MV-4-11 (cell line): ENCODE measurements at places on chromosomes 2 and 18.

DNA sequence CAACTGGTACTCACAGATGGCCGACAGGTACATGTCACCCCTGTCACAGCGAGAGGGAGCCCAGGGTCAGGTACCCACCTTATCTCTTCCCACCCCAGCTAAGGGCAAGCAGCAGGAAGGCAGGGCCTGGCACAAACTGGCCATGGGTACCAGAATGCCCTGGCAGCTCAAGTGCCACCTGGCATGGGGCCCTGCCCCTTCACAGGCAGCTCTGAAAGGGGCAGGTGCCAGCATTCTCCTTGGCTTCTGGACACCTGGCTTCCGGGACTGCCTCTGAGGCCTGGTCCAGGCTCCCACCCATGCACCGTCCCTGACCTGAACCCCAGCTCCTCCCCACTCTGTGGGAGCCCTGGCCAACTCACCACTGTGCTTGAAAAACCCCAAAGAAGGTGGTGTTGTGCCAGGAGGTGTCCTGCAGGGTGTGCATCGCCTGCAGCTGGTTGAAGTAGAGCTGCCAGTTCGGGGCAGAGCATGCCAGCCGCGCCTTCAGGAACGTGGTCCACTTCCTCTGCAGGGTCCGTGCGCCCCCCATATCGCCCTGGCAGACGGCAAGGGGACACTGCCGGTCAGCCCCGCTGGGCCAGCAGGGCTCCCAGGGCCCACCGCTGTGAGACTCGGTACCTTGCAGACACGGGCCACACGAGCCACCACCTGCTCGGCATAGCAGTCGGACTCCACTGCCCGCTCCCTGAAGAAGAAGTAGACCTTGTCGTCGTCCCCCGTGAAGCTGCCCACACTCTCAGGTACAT lies 5.4 kb downstream of the SEMA4C start:
- no peak for DNase-seq

DNA sequence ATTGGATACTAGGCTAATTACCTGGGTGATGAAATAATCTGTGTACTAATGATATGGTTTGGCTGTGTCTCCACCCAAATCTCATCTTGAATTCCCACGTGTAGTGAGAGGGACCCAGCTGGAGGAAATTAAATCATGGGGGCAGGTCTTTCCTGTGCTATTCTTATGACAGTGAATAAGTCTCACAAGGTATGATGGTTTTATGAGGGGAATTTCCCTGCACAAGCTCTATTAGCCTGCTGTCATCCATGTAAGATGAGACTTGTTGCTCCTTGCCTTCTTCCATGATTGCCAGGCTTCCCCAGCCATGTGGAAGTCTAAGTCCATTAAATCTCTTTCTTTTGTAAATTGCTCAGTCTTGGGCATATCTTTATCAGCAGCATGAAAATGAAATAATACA lies 394.1 kb upstream of the SYT4 start:
- DNase-seq, result no peak

- peak; percentile 12 for DNase-seq
Measured at GRCh38 chr2:209495855-209496585, 72.2 kb downstream of the MAP2 start.

DNA sequence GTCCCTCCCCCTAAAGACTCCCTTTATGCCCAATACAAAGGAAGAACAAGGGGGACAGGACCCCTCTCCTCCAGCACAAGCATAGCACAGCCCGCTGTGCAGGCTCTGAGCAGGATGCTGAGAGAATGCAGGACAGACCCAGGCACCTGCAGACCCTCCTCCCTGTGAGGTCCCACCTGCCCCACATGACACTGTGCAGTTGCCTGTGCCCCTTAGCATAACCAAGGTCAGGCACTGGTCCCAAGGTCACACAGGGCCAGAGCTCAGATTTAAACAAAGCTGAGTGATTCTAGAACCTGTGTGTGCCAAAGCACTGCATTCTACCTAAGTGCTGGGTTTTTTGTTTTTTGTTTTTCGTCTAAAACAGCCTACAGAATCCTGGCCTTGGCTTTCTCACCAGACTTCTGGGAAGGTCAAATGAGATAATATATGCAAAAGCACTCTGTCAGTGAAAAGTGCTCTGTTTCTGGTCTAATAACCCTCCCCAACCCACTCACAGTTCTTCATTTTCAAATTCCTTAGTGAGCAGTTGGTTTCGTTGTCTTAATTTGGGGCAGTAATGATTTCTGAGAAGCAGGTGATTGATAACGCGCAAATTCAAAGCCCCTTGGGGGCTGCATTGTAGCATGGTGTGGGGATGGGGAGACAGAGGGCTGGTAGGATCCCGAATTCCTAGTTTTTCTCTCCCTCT lies 125.7 kb downstream of the KCTD1 start:
- no peak for DNase-seq

- no peak for DNase-seq
Measured at GRCh38 chr2:69789772-69790600, 39.5 kb upstream of the GMCL1 start.
